Esophagus muscularis mucosa (tissue), 4 donors: ENCODE measurements at places on chromosomes 11 and 22. TPM values are rescaled to one million over a fixed set of nuclear protein-coding genes. Genes with fewer than 3 reads are reported as not detected.

MAPK8IP2 gene
- 1.2 TPM for total RNA-seq

GSTT2 gene
- total RNA-seq, result 1.1 TPM

PTPN5 gene
- 2.4 TPM for total RNA-seq

NXPE1 gene
- total RNA-seq, result not detected

PAMR1 gene
- total RNA-seq, result 5.0 TPM

KCNQ1OT1 gene
- 2.5 TPM for total RNA-seq

AIFM3 gene
- total RNA-seq, result 1.2 TPM

DSCAML1 gene
- total RNA-seq, result 5.8 TPM

FXYD6 gene
- total RNA-seq, result 100 TPM

TTC28 gene
- 37.0 TPM for total RNA-seq

- DNase-seq, result no peak
Observed at GRCh38 chr22:42699281-42699975, 21.2 kb downstream of the A4GALT start.

GRCh38 chr11:62461740-62462507 is 43.1 kb downstream of the SCGB1A1 start:
- DNase-seq, result no peak

GRCh38 chr11:17605651-17606122 is 58.6 kb downstream of the OTOG start:
- DNase-seq, result peak; percentile 87

DNA sequence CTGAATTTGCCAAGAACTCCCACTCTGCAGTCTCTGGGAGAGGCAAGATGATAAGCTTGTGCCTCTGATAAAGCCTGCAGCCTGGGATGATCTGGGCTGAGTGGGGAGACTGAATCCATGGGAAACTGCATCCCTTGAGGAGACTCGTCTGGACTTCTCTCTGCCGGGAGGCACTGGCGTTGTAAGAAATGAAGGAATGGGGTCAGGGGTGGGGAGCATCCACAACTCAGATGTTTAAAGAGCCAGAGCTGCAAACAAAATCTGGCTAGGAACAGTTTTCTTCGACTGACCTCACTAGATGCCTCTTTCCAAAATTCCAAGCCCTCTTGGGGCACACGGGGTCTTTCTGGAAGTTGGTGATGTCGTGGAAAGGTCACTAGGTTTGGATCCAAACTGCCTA is 64.4 kb downstream of the SPON1 start:
- DNase-seq, result peak; percentile 91

DNA sequence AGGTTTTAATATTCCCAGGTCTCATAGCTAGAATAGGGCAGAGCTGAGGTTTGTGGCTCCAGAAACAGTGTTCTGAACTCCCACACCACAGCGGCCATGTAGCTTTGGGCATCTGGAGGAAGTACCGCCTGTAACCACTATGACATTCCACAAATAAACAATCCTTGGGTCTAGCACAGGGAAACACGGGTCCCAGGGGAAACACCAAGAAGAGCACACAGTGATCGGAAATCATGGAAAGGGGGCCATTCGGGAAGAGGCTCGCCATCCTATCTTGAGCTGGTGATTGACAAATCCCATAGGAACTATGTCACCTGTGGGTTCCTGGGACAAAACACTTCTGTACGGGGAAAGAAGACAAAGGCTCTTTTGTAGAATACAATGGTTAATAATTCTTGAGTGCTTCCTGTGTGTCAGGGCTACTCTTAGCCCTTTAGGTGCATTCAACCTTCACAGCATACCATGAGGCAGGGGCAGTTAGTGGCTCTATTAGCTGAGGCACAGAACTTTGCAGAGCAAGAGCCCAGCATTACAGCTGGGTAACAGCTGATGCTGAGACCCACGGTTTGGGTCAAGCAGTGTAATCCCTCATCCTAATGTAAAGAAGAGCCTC is 514.2 kb downstream of the NTM start:
- DNase-seq, result no peak

DNA sequence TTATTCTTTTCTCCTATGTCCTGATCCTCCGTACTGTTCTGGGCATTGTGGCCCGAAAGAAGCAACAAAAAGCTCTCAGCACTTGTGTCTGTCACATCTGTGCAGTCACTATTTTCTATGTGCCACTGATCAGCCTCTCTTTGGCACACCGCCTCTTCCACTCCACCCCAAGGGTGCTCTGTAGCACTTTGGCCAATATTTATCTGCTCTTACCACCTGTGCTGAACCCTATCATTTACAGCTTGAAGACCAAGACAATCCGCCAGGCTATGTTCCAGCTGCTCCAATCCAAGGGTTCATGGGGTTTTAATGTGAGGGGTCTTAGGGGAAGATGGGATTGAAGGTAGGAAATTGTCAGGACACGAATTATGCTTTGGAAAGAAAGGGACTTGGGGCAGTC is 843 bp downstream of the OR51T1 start:
- DNase-seq, result no peak

GRCh38 chr11:27040302-27041115 is at the start of gene BBOX1:
BBOX1 (plus strand) TSS chr11:27040815; CDS start chr11:27055431, 14,616 bp downstream.
- DNase-seq, result no peak

DNA sequence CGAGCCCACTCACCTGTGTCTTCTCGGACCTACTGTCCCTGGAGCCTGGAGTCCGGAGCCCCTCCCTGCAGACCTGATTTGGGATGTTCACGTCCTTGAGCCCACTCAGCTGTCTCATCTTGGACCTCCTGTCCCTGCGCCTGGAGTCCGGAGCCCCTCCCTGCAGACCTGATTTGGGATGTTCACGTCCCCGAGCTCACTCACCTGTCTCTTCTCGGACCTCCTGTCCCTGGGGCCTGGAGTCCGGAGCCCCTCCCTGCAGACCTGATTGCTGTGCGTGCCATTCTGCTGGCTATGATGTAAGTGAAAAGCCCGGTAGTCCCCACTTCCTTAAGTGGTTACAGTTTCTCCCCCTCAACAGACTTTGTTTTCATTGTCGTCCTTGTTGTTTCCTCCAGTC is 867.1 kb downstream of the BRD1 start:
- peak; percentile 79 for DNase-seq

DNA sequence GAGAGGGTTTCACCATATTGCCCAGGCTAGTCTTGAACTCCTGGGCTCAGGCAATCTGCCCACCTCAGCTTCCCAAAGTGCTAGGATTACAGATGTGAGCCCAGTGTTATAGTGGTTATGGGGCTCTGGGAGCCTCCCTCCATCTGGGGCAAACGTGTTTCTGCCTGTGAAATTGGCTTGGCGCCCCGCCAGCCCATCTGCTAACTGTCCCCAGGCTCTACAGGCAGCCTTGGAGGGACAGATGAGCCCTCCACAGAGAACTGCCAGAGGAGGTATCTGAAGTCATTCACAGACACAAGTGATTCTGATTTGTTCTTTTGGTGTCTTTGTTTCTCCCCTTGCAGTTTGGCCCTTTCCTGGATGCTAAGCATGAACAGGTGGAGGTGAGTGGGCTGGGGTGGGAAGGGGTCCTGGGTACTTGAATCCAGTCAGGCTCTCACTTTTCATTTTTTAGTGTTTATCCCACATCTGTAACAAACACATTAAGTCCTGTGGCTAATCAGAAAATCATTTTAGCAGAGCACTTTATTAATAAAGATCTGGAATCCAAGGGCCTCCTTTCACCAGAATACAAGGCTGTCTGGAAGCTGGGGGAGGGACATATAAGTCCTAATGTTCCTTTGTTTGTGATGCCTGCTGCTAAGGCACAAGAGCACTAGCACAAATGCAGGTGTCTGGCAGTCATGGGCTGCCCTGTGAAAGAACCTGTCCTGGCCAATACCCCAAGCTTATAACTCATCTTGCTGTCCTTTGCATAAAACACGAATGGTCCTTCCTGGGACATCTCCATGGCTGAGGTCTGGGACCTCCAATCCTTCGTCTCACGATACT is 25.7 kb upstream of the CDC42EP2 start:
- no peak for DNase-seq

GRCh38 chr22:21044931-21045584 is 688 bp upstream of the LRRC74B start:
- no peak for DNase-seq

DNA sequence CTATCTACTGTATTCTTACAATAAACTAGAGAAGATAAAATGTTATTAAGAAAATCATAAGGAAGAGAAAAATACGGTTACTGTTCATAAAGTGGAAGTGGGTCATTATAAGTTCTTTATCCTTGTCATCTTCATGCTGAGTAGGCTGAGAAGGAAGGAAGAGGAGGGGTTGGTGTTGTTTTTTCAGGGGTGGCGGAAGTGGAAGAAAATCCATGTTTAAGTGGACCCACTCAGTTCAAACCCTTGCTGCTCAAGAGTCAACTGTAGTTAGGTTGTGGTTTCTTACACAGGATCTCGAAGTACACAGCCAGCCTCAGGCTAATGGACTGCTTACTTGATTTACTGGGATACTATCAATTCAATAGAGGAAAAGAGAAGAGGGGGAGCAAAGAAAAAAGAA is 63.1 kb downstream of the PIWIL4 start:
- no peak for DNase-seq

- no peak for DNase-seq
Observed at GRCh38 chr11:45374653-45375059, 88.5 kb upstream of the SYT13 start.

GRCh38 chr22:40922484-40923303 is 28.5 kb upstream of the RBX1 start:
- DNase-seq, result no peak

DNA sequence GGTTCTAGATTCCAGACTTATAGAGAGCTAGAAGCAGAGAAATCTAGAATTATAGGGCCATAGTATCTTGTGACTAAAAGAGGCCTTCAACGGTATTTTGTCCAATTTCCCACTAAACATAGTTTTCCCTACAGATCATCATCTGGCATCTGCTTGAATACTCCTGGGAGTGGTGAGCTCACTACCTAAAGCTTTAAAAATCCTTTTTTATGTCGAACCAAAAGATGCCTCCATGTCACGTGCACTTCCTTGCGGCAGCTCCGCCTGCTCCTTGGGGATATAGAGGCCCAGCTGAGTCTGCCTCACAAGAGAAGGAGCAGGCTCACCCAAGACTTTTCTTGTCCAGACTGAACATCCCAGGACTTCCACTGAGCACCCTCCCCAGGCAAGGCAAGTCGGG is 4.3 kb upstream of the MB start:
- DNase-seq, result no peak

GRCh38 chr22:22226448-22227187 is 18.0 kb upstream of the VPREB1 start:
- no peak for DNase-seq

DNA sequence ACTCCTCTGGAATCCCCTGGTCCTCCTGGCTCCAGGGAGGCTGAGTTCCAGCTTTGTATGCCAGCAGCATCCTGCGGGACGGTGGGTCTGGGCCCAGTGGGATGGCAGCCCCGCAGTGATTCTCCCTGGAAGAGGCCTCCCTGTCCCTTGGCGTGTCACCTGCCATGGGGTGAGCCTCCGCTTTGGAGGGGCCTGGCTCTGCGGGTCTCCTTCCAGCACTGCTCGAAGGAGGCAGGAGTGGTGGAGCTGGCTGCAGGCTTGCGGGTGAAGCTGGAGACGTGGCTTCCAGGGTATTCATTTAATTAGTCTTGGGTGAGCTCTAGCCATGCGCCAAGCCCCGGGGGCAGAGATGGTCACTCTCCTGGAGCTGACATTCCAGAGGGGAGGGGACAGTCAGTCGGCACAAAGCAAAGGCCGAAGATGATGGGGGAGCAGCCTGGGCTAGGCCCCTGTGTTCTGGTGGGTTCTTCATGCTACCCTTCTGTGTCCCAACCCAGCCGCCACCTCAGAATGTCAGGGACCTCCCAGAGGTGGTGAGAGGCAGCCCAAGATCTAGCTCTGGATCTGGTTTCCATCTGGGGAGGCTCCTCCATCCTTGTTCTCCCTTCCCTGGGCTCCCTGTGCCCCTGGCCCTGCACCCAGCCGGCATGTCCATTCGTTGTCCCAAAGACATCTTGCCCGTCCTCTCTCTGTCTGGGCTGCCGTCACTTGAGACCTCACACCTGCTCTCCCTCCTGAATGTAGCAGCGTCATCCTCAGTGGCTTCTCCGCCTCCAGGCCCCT is 1332.5 kb downstream of the BRD1 start:
- DNase-seq, result no peak

DNA sequence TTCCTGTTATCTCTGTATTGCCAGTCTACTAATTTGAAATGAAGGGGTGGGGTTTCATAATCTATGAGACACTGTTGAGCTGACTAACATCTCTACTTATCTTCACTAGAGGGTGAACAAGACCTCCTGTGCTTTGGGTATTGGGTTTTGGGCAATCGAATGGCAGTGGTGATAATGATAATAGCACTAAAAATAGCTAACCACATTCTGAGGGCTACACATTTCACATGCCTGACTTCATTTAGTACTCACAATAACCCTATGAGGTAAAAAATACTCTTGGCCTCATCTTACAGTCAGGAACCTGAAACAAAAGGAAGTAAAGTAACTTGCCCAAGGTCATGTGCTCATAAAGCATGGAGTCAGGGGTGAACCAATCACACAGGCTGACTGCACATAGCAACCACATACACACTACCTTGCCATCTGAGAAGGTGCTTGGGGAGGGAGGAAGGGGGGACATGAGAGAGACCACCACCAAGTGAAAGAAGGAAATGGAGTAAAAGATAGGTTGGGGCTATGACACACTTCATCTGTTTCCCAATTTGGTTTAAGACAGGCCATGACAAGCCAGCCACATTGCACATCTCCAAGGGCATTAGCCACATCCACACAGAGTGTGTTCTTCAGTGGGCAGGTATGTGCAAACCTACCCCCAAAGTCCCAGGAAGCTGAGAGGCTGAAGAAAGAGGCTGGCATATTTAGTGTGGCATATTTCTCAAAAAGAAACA is 387.6 kb upstream of the DDI1 start:
- DNase-seq, result no peak

GRCh38 chr11:13258855-13259254 is 18.7 kb upstream of the BMAL1 start:
- DNase-seq, result peak; percentile 5

- no peak for DNase-seq
Observed at GRCh38 chr11:74493791-74494630, 487 bp upstream of the LIPT2 start.

DNA sequence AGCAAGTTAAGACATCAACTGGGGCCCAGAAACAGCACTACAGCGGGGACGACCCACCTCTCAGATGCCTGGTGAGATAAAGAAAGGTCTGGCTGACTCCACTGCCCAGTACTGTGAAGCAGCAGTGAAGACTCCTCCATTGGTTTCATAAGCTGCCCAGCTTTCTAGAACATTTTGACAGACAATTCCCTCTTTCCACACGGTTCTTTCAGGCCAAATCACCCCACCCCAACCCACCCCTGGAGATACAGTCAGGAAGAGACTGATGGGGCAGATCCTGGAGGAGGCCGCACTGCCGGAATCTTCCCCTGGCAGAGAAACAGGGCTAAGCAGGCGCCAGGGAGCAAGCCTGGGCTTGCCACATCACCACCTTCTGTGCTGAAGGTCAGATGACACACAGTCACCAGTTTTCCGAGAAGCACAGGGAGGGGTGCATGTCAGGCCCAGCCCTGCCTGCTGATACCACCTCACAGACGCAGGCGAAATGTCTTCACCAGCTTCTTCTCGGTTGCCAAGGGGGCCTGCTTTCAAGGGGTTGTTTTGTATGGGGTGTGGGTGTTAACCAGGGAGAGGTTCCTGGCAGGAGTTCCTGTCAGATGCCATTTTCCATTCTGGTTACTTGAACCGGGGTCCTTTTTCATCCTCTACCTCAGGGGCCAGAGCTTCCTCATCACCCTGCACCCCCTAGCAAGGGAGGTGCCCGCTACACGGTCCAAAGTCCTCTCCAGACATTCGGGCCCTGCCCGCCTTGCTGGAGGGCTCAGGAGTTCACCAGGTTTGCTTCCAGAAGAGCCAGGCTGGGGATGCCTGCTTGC is 1.4 kb upstream of the NEAT1 start:
- DNase-seq, result peak; percentile 100
